SJCRH30 (cell line): ENCODE measurements at places on chromosomes 5 and 9.
A peak's percentile ranks its signal among the peaks of the same experiment; 100 is the strongest.

DNA sequence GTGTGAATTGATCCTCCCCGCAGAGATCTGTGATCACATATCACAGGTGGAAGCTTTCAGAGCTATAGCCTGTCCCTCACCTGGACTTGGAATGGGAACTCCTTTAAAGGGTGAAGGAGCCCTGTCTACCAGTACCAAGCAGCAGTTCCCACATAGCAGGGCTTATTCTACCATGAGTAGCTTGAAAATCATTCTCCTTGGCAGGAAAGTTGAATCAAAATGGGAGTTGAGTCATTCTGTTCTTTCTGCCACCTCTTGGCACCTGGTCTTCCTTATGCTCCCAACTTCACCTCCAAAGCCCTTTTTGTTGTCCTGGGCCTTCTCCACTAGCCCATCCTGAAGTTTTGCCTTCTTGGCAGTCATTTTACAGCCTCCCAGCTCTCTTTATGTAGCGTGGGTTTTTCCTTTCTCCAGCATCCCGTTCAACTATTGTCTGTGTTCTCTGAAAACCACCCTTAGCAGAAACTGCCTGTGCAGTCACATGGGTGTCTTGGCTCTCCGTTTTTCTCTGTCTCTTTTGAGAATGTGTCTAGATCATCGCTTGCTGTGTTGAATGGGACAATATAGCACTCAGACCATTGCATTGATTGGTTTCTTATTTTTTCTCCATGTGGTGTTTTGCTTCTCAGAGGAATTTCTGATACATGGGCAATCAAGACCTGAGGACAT is 222.2 kb downstream of the AOPEP start:
- H3K27ac ChIP-seq, result no peak overlapping the region
- H3K4me1 ChIP-seq, result peaks cover 40% of the 10 kb centered on the region
- no peak overlapping the region for H3K4me3 ChIP-seq
- H3K27me3 ChIP-seq, result no peaks in the 10 kb centered on the region
- H3K36me3 ChIP-seq, result no peaks in the 10 kb centered on the region

DNA sequence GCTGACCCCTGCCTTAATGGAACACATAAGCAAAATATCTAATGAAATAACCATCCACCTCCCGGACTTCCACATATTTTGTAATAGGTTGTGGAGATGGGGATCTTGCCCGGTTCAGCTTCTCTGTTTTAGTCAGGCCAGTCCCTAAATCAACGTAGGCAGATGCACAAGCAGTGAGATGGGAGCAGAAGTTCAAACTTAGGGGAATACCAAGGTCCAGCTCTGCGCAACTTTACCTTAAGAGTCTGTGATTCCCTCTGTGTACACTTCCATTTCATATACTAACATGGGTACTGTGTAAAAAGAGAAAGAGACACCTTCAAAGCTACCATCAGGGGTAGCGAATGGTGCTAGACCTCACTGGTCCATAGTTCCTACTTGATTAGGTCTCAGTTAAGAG is 110.9 kb downstream of the NTRK2 start:
- no peaks in the 10 kb centered on the region for H3K36me3 ChIP-seq
- H3K4me3 ChIP-seq, result no peak overlapping the region
- peaks cover 4% of the 10 kb centered on the region; the same call in 1 of the 2 replicates for H3K27me3 ChIP-seq
- H3K4me1 ChIP-seq, result no peaks in the 10 kb centered on the region
- no peak for DNase-seq

DNA sequence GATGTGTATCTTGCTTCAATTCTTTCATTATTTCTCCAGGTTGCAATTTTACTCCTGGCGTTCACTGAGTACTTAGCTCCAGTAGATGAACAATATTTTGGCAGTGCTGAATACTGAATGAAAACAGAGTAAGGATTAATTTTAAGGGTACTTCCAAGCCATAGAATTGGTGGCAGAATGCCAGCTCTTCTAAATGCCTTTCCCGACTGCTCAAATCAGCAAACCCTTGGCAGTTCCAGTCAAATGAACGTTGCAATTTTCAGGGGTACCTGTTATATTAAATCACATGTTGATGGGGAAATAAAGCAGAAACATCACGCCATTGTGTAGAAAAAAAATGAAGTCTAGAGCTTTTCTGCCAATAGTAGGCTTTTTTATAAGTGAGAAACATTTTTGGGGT is 282.4 kb upstream of the RPS23 start:
- H3K4me1 ChIP-seq, result no peaks in the 10 kb centered on the region
- DNase-seq, result no peak
- H3K27ac ChIP-seq, result no peak overlapping the region

DNA sequence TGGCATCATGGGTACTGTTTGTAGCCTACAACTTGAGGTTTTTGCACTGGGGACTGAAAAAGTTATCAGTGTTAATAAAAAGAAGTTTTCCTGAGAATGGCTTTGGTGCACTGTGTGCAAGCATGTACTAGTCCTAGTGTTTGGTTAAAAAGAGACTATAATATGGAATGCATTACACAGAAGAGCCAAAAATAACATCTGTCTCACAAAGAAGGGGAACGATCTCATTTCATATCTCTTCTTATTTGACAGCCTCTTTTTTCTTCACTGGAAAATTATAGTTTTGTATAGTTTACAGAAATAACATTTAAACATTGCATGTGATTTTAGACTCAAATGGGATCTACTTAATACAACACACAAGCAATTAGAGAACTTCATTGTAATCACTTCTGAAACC is 127.0 kb upstream of the GDNF start:
- H3K36me3 ChIP-seq, result no peaks in the 10 kb centered on the region
- H3K4me3 ChIP-seq, result no peak overlapping the region
- no peaks in the 10 kb centered on the region for H3K27me3 ChIP-seq
- no peak for DNase-seq
- H3K27ac ChIP-seq, result no peak overlapping the region
- no peaks in the 10 kb centered on the region for H3K4me1 ChIP-seq

DNA sequence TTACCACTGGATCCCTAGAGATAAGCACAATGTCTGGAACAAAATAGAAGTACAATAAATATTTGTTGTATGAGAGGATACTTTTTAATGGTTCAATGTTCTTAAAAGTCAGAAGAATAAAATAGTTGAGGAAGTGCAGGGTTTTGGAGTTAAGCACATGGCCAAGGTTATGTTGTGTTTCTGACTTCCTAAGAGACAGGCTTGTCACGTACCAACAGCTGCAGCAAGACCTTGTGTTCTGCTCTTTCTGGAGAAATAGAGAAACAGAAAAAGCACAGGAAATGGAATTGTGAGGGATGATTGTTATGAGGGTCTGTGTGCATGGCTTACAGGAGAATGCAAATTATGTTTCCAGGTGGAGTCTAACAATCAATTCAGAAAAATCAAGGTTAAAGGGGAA is 12.9 kb downstream of the CARTPT start:
- DNase-seq, result no peak
- no peak overlapping the region for H3K27ac ChIP-seq
- H3K36me3 ChIP-seq, result no peaks in the 10 kb centered on the region
- H3K4me3 ChIP-seq, result no peak overlapping the region

GRCh38 chr5:132467287-132467984 is 23.1 kb downstream of the IRF1 start:
- no peak overlapping the region for H3K4me3 ChIP-seq
- H3K27ac ChIP-seq, result peak overlapping the region; percentile 86; the same call in 1 of the 2 replicates
- no peak for DNase-seq
- H3K36me3 ChIP-seq, result no peaks in the 10 kb centered on the region
- peaks cover 76% of the 10 kb centered on the region for H3K4me1 ChIP-seq

DNA sequence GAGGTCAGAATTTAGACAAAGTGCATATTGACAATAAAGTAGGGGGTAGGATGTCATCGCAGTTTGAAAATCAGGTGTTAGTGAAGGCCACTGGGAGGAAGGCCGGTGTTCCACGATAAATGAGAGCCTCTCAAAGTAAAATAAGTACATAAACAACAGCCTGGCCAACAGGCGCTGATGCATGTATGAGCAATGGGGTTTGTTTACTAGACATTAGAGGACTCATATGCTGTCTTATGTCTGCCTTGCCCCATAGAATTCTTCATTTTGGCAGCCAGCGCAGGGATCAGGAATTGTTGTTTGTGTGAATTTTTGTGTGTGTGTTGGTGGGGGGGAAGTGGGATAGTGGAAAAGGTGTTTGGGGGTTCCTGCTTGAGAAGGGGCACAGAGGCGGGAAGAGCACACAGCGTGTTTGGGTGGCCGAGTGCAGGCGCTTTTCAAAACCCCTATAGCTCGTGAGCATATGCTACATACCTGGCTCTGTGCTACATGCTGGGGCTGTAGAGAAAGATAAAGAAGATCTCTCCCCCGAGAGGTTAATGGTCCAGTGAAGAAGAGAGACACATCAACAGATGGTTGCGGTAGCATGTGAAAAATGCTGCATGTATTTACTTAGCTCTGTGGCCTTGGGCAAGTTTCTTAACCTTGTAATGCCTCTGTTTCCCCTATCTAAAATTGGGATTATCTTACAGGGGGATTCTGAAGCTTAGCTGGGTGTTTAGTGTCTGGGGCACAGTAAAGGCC is 11.5 kb downstream of the SNX30 start:
- H3K27ac ChIP-seq, result no peak overlapping the region
- H3K4me3 ChIP-seq, result no peak overlapping the region

DNA sequence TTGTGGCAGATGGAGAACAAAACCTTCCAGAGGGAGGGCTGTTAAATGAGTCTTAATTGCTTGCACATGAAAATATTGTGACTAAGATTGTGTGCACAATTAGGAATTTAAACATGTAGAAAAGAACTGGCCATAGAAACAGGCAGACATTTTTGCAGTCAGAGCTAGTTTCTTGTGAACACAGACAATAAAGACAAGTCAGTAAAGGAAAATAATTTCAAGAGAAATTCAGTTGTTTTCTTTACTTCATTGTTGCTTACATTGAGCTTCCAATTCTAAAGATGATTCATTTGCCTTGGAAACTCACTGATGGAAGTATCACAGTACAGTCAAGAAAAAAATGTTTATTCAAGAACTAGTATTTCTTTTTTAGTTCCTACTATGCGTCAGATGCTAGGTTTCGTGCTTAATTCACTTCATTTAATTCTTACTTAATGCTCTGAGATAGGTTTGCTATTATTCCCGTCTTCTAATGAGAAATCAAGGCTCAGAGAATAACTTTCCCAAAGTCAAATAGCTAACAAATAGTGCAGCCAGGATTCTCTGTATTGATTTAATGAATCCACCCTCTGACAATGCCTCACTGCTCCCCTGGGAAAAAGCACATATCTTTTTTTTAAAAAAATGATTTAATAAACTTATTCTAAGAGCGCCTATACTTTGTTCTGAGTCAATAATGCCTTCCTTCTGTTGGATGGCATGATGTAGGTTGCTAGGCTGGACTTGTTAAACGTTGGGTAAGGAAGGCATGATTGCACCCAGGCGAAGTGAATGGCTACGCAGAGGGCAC is 581.4 kb downstream of the RAB3C start:
- no peaks in the 10 kb centered on the region for H3K27me3 ChIP-seq
- H3K4me1 ChIP-seq, result no peaks in the 10 kb centered on the region
- DNase-seq, result no peak
- H3K27ac ChIP-seq, result no peak overlapping the region
- no peak overlapping the region for H3K4me3 ChIP-seq

DNA sequence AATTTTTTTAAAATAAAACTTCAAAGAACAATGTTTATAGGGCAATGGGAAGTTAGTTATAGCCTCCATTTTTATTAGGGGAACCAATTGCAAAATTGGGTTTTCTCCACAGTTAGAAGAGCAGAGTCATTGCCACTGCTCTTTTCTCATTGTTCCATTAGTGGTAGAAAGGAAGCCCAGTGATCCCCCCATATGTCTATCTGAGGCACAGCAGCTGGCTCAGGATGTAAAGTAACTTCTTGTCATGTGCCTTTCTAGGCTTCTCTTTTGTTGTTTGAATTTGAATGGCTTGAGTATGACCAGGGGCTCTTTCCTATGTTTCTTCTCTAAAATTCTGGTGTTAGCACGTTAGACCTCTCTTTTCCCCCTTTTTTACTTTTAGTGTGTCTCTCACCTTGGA is 61.2 kb downstream of the UBAP1 start:
- H3K27ac ChIP-seq, result no peak overlapping the region
- no peak overlapping the region for H3K4me3 ChIP-seq
- no peak for DNase-seq
- no peaks in the 10 kb centered on the region for H3K4me1 ChIP-seq
- H3K36me3 ChIP-seq, result peaks cover 30% of the 10 kb centered on the region

DNA sequence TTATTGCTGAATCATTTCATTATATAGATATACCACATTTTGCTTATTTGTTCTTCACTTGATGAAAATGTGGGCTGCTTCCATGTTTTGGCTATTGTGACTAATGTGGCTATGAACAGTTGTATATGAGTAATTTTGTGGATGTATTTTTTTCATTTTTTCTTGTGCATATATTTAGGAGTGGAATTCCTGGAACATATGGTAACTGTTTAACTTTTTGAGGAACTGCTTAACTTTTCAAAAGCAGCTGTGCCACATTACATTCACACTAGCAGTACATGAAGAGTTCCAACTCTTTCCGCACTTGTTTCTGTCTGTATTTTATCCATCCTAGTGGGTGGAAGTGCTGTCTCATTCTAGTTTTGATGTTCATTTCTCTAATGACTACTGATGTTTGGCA is 67.8 kb downstream of the JAK2 start:
- no peak for DNase-seq
- H3K4me3 ChIP-seq, result no peak overlapping the region
- no peaks in the 10 kb centered on the region for H3K27me3 ChIP-seq

GRCh38 chr5:74035521-74035937 is 409.5 kb downstream of the ARHGEF28 start:
- DNase-seq, result peak; percentile 83
- H3K4me3 ChIP-seq, result no peak overlapping the region
- peaks cover 67% of the 10 kb centered on the region for H3K4me1 ChIP-seq
- no peaks in the 10 kb centered on the region for H3K27me3 ChIP-seq

- peak overlapping the region; percentile 91; the same call in 1 of the 2 replicates for H3K27ac ChIP-seq
- DNase-seq, result no peak
- no peaks in the 10 kb centered on the region for H3K27me3 ChIP-seq
- no peaks in the 10 kb centered on the region for H3K36me3 ChIP-seq
Measured at GRCh38 chr5:10355071-10355889, 1.8 kb downstream of the MARCHF6 start.

- H3K36me3 ChIP-seq, result no peaks in the 10 kb centered on the region
- H3K27ac ChIP-seq, result no peak overlapping the region
- H3K27me3 ChIP-seq, result no peaks in the 10 kb centered on the region
- H3K4me3 ChIP-seq, result no peak overlapping the region
- no peaks in the 10 kb centered on the region for H3K4me1 ChIP-seq
Measured at GRCh38 chr5:164532235-164532900, 1026.9 kb downstream of the MAT2B start.
